ENCODE measurements at places on chromosomes 4 and X.
A peak's percentile ranks its signal among the peaks of the same experiment; 100 is the strongest.

DNA sequence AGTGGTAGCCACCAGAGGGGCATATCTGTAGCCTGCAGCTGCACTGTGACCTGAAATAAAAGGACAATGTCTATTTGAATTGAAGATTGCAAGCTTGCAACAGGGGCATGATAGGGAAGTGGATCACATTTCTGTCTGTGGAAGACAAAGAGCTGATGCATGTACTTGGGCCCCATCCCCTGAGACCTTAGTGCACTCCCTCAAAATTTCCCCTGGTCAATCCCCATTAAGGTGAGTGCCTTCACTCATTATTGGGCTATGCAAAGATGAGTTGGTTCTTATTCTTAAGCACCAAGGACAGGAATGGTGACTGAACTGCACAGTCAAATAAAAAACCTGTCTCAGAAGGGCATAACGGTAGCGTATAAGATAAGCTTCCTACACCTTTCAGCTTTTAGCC is 273.1 kb upstream of the ARSJ start:
- DNase-seq, result no peak

GRCh38 chrX:129779747-129780146 is at the start of gene SASH3:
TSS of gene SASH3 (plus strand) at chrX:129779949. CDS start at chrX:129780098, 149 bp downstream.
- DNase-seq, result peak; percentile 72

- no peak for DNase-seq
Observed at GRCh38 chr4:161336016-161336530, 827.7 kb downstream of the FSTL5 start.

DNA sequence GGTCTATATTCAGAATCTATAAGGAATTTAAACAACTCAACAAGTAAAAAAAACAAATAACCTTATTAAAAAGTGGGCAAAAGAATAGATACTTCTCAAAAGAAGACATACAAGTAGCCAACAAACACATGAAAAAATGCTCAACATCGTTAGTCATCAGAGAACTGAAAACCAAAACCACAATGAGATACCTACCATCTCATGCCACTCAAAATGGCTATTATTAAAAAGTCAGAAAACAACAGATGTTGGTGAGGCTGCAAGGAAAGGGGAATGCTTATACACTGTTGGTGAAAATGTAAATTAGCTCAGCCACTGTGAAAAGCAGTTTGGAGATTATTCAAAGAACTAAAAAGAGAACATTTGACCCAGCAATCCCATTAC is 201.6 kb downstream of the QDPR start:
- DNase-seq, result no peak

Measured in T-cell (primary cell).